Effector memory CD4-positive, alpha-beta T cell (primary cell): ENCODE measurements at places on chromosomes 6 and 20.

- H3K27ac ChIP-seq, result no peak overlapping the region
- no peak for DNase-seq
- no peaks in the 10 kb centered on the region for H3K4me1 ChIP-seq
- no peak overlapping the region for H3K4me3 ChIP-seq
Measured at GRCh38 chr6:109434456-109434855, 6.0 kb downstream of the PPIL6 start.

DNA sequence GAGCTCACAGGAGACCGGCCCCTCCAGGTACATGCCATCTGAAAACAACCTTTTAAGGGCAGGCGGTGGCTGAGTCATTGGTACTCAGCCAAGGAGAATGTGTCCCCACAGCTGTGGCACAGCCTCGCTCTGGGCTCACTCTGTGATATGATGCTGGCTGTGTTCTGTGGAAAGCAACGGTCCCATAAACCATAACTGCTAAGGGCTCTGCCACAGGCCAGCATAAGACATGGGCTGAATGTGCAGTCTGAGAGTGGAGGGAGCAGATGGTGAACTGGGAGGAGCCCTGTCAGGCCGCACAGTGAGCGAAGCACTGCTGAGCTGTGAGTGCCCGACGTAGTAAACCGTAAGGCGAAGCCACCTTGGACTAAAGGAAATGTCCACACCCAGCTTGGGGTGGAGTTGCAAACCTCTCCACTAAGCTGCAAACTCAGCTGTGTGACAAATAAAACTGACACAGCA is 375.8 kb downstream of the THBS2 start:
- H3K4me3 ChIP-seq, result no peak overlapping the region
- no peak overlapping the region for H3K27ac ChIP-seq
- no peak for DNase-seq
- no peaks in the 10 kb centered on the region for H3K27me3 ChIP-seq
- no peaks in the 10 kb centered on the region for H3K36me3 ChIP-seq
- H3K4me1 ChIP-seq, result no peaks in the 10 kb centered on the region

DNA sequence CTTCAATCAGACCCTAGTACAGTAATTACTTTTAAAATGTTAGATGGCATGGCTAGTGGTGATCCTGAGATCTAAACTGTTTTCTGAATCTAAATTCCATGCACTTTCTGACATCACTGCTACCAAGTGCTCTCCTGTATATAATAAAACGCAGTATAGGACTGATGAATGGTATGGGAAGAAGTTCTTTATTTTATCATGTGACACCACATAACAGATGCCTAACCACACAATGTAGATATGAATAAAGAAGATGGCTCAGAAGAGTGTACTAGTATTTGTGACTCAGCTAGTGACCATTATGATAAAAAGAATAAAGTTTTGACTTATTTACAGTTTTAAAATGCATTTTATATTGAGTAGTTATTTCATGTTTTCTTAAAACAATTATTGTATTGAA is 8.5 kb downstream of the NDUFAF4 start:
- DNase-seq, result no peak
- H3K4me3 ChIP-seq, result no peak overlapping the region
- peaks cover 35% of the 10 kb centered on the region for H3K36me3 ChIP-seq
- H3K27ac ChIP-seq, result no peak overlapping the region
- no peaks in the 10 kb centered on the region for H3K27me3 ChIP-seq

DNA sequence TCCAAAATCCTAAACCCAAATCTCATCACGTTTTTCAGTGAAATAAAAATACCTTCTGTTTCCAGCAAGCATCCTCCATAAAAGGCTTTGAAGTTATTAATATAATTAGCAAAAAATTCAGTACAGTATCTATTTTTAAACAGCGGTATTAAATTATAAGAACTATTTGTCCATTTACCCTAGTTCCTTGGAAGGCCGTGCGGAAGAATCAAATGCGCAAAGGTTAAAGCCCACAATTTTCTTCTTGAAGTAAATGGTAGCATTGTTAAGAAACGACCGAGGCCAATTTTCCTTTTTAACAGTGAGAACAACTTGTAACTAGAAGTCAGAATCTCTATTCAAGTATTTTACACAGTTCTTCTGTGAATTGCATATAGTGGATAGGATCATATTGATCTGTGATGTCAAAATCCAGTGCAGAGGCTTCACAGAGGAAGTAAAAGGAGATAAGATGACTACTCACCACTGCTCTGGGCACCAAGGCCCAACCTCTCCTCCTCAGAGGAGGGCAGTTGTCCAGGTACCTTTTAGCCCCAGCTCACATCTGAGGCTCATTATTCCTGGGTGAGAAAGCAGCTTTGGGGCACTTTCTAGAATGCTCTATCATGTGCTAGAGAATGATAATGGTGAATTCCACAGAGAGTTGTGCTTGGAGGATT is 36.3 kb downstream of the TNFAIP3 start:
- H3K4me3 ChIP-seq, result no peak overlapping the region
- no peaks in the 10 kb centered on the region for H3K36me3 ChIP-seq
- DNase-seq, result no peak
- H3K27ac ChIP-seq, result no peak overlapping the region
- H3K4me1 ChIP-seq, result no peaks in the 10 kb centered on the region
- no peaks in the 10 kb centered on the region for H3K27me3 ChIP-seq
